Osteoblast (primary cell): ENCODE measurements at places on chromosomes 11 and 22. TPM values are rescaled to one million over a fixed set of nuclear protein-coding genes. Genes with fewer than 3 reads are reported as not detected.

Gene MYH9
- total RNA-seq = 796 and 964 TPM in 2 replicates

- DNase-seq = peak; percentile 94
These were observed 1.1 kb upstream of the GCAT start for GRCh38 chr22:37806409-37807333.

GRCh38 chr22:35838855-35839576 is 121.3 kb downstream of the APOL5 start:
- DNase-seq = no peak

Gene EEF1G
- total RNA-seq = 1,004 and 1,049 TPM in 2 replicates

- peak; percentile 58 for DNase-seq
These were observed 6.2 kb downstream of the KCNC1 start for GRCh38 chr11:17740649-17741235.

- DNase-seq = peak; percentile 27
These were observed 27.5 kb upstream of the FBLN1 start for GRCh38 chr22:45475063-45475747.

- no peak for DNase-seq
These were observed 323 bp upstream of the HIKESHI start for GRCh38 chr11:86301742-86302091.

DNA sequence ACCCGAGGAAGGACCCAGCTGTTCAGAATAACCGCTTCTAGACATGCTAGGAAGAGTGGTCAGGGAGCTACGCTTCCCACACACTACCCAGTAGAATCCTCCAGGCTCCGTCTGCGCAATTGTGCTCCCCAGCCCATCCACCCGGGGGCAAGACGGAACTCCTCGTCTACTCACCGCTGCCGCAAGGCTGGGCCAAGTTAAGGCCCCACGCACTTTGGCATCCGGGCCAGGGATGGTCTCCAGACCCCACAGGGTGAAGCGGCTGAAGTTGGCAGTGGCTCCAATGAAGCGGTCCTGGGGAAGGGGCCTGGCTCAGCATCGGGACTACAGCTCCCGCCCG is 757 bp downstream of the RNASEH2C start:
- peak; percentile 87 for DNase-seq

DNA sequence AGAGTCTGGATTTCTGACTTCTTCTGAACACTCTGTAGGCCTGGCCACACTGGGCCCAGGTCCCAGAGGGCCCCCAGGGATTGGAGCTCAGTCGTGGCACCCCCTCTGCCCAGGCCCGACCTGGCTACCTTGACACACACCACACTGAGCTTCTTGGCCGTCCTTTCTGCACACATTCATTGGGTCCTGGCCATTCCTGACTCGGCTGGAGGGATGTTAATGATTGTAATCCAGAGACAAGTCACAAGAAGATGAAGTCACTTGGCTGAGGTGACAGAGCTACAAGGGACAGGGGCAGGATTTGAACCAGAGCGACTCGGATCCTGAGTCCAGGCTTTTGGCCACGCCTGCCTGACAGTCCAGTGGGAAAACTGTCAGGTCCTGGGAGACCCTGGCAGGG is 23.9 kb upstream of the PDGFB start:
- DNase-seq = no peak

DNA sequence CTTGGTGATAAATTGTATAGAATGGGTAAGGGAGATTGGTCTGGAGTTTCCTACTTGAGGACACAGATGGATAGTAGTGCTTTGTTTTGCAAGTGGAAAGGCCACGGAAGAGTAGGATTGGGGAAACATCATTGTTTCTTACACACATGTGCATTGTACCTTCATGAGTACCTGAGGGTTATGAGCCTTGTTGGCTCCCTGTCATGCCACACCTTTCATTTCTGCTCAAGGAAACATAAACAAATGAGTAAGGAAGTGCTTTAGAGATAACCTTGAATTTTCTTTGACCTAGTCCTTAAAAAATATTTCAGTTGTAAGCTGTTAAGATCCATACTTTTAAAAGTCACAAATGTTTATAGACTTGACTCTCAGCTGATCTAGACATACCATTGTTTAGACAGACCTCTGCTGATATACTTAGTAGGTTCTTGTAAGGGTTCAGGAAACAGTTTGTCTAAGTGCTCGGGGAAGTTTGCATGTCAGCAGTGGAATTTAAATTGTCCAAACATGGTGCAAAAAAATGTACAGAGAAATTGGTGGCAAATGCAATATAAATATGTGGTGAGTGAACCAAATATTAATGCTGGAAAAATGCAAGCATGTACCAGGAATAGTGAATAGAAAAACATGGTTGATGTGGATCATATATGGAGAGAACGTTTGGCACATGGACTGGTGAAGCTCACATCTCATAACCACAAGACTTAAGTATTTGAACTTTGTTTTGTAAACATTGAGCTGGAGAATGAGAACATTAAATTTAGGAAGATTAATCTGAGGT is 40.9 kb downstream of the GAS2 start:
- no peak for DNase-seq

- DNase-seq = no peak
These were observed 68.3 kb upstream of the NAV2 start for GRCh38 chr11:19644316-19644715.

Gene GNB1L
- 4.0 and 5.6 TPM in 2 replicates for total RNA-seq

- no peak for DNase-seq
These were observed 27.8 kb upstream of the UBASH3B start for GRCh38 chr11:122627745-122628144.

DNA sequence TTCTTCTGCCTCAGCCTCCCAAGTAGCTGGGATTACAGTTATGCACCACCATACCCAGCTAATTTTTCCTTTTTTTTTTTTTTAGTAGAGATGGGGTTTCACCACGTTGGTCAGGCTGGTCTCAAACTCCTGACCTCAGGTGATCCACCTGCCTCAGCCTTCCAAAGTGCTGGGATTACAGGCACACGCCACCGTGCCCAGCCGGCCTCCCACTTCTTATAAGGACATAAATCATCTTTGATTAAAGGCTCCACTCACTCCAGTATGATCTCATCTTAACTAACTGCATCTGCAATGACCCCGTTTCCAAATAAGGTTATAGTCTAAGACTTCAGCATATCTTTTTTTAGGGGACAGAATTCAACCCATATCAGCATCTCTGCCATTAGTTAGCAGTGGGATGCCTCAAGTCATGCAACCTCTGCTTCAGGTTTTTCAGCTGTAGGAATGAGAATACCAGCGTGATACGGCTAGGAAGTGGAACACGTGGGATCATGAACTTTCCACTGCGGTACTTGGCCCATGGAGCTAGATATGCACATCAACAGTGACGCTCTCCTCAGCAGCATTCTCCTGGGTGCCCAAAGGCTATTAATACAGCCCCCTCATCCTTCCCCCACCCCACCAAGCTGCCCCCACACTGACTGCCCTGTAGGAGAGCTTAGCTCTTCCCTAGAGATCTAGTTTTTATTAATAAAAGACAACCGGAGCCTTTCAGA is 41.4 kb downstream of the MCHR1 start:
- no peak for DNase-seq

Gene PIWIL4
- total RNA-seq = 1.8 and 2.1 TPM in 2 replicates

Gene MMP13
- total RNA-seq = 1.8 and 2.5 TPM in 2 replicates

DNA sequence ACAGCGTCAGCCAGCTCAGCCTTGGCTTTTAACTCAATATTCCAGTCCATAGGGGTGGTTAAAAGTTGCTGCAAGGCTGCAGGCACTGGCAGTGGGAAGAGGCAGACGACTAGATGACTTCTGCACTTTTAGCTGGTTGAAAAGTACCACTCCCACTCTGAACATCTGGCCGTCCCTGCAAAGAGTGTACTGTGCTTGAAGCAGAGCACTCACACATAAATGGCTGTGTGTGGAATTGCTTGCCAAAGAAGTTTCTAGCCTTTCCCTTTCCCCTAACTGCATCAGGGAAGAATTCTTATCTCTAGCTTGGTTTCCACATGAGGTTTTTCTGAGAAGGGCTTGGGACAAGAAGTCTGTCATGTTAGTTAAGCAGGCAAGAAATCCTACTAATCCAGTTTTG is 5.1 kb upstream of the PHLDB1 start:
- no peak for DNase-seq

GRCh38 chr22:36833073-36833472 is 16.2 kb upstream of the PVALB start:
- DNase-seq = no peak

Gene CBX7
- 12.7 and 14.5 TPM in 2 replicates for total RNA-seq

GRCh38 chr11:727859-728748 is 19.2 kb upstream of the TALDO1 start:
- peak; percentile 100 for DNase-seq
